ENCODE measurements at places on chromosomes 3 and 15.

- DNase-seq: no peak
- no peaks in the 10 kb centered on the region for H3K4me1 ChIP-seq
- H3K27me3 ChIP-seq: peaks cover 9% of the 10 kb centered on the region
- peaks cover 3% of the 10 kb centered on the region for H3K36me3 ChIP-seq
- no peak overlapping the region for H3K27ac ChIP-seq
- H3K4me3 ChIP-seq: no peak overlapping the region
Measured at GRCh38 chr3:130640027-130640426, 106.6 kb downstream of the PIK3R4 start.

DNA sequence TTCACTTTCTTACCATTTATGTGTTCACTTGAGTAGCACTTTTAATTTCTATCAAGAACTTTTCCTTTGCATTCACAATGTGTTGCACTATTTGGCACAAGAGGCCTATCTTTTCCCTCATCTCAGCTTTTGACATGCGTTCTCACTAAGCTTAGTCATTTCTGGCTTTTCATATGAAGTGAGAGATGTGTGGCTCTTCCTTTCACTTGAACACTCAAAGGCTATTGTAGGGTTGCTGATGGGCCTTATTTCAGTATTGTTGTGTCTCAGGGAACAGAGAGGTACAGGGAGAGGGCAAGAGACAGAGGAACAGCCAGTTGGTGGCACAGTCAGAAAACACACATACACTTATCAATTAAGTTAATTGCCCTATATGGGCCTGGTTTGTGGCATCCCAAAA, 127.4 kb upstream of the MLF1 start:
- no peak overlapping the region for H3K27ac ChIP-seq
- no peak for DNase-seq
- peaks cover 14% of the 10 kb centered on the region for H3K36me3 ChIP-seq
- H3K4me1 ChIP-seq: no peaks in the 10 kb centered on the region
- H3K27me3 ChIP-seq: no peaks in the 10 kb centered on the region
- H3K4me3 ChIP-seq: no peak overlapping the region

- no peak overlapping the region for H3K4me3 ChIP-seq
- H3K36me3 ChIP-seq: no peaks in the 10 kb centered on the region
- H3K27me3 ChIP-seq: peaks cover 2% of the 10 kb centered on the region
Measured at GRCh38 chr3:11910971-11911531, 64.4 kb upstream of the TAMM41 start.

DNA sequence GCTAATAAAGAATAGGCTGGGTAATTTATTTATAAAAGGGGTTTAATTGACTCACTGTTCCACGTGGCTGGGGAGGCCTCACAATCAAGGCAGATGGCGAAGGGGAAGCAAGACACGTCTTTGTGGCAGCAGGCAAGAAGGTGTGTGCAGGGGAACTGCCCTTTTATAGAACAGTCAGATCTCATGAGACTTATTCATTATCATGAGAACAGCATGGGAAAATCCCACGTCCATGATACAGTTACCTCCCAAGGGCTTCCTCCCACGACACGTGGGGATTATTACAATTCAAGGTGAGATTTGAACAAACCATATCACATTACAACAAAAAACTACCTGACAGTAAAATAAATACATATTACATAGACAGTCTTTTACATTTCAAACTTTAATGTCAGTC, 414.9 kb downstream of the NAALADL2 start:
- no peaks in the 10 kb centered on the region for H3K36me3 ChIP-seq
- no peak for DNase-seq
- no peaks in the 10 kb centered on the region for H3K4me1 ChIP-seq
- H3K27ac ChIP-seq: no peak overlapping the region

GRCh38 chr3:169387751-169388696, 275.5 kb downstream of the MECOM start:
- H3K4me1 ChIP-seq: no peaks in the 10 kb centered on the region
- H3K4me3 ChIP-seq: no peak overlapping the region
- no peak overlapping the region for H3K27ac ChIP-seq

GRCh38 chr15:58932710-58933280, 684 bp downstream of the SLTM start:
- H3K27me3 ChIP-seq: no peaks in the 10 kb centered on the region
- H3K4me3 ChIP-seq: peak overlapping the region; percentile 92
- H3K36me3 ChIP-seq: no peaks in the 10 kb centered on the region

DNA sequence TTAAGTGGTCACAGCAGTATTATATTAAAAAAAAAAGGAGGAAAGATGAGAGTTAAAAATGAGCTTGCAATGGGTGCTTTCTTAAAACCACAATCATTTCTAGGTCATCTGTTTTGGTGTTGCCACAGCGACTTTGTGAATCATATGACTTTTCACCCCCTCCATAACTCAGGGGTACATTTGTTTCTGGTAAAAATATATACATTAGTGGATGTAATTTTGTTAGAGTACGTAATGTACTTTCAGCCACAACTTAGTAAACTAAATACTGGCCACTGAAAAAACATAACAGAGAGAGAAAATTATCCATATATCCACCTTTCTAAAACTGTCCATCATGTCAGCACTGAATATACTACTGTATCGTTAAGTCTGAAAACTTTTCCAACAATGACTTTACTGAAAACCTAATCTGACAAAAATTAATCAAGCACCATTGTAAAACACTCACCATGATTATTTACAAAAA, 3.4 kb downstream of the ANKRD28 start:
- peak overlapping the region; percentile 75 for H3K27ac ChIP-seq
- H3K36me3 ChIP-seq: peaks cover 20% of the 10 kb centered on the region
- peaks cover 45% of the 10 kb centered on the region for H3K4me1 ChIP-seq
- H3K27me3 ChIP-seq: no peaks in the 10 kb centered on the region
- no peak for DNase-seq
- no peak overlapping the region for H3K4me3 ChIP-seq

DNA sequence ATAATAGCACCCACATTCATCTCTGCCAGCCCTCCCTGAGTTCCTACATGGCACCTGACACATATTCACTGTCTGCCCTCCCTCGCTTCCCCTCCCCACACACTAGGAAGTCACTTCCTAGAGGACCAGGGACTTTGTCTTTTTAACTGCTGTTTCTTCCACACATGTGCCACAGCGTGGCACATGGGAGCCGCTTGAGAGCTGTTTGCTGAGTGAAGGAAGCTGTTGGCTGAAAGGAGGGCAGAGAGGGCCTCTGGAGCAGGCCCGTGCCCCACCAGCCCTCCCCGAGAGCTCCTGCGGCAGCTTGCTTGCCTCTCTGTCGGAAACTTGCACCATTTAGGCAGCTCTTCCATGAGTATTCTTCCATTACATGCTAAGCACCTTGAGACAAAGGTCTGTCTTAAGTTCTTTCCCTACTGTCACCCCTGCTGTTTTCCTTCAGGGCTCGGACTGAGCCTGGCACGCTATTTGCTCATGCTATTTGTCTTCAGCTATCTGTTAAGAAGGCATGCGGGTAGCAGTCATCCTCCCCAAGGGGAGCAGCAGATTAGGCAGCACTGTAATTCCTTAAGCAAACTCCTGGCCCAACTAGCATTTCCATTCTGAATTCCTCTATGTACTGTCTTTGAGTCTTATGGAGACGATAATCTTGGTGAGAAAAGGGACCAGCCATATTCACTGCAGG, 72.2 kb downstream of the CACNA1D start:
- peaks cover 12% of the 10 kb centered on the region for H3K27me3 ChIP-seq
- DNase-seq: no peak
- no peak overlapping the region for H3K27ac ChIP-seq
- no peak overlapping the region for H3K4me3 ChIP-seq
- H3K4me1 ChIP-seq: no peaks in the 10 kb centered on the region
- no peaks in the 10 kb centered on the region for H3K36me3 ChIP-seq

All from naive thymus-derived CD8-positive, alpha-beta T cell (primary cell).